Activated CD8-positive, alpha-beta T cell treated with anti-CD3 and anti-CD28 coated beads for 36 hours (primary cell): ENCODE measurements at places on chromosomes 4 and X. TPM values are rescaled to one million over a fixed set of nuclear protein-coding genes. Genes with fewer than 3 reads are reported as not detected.

The SHOX gene
- total RNA-seq = not detected

The KLHL34 gene
- total RNA-seq = 0.47 TPM

The GAGE12J gene
- not detected for total RNA-seq

The PCDH10 gene
- total RNA-seq = not detected

The IGSF1 gene
- total RNA-seq = not detected

The PHKA1 gene
- total RNA-seq = 8.0 TPM

The CXorf65 gene
- total RNA-seq = 20.0 TPM

The TBX22 gene
- total RNA-seq = not detected

The TBC1D8B gene
- total RNA-seq = 0.40 TPM

The SPP1 gene
- not detected for total RNA-seq

The PPBP gene
- total RNA-seq = not detected

The DNAAF6 gene
- total RNA-seq = not detected

The PTCHD1 gene
- not detected for total RNA-seq

The AGTR2 gene
- not detected for total RNA-seq

The TLR2 gene
- 1.8 TPM for total RNA-seq

The TCEAL8 gene
- total RNA-seq = 30.8 TPM

The CLIC2 gene
- total RNA-seq = 0.49 TPM

The RAB40A gene
- total RNA-seq = 0.18 TPM

The RNF128 gene
- not detected for total RNA-seq

The PUDP gene
- total RNA-seq = 18.4 TPM

The SMARCA1 gene
- 0.34 TPM for total RNA-seq

The IDS gene
- 44.8 TPM for total RNA-seq

The ZNF185 gene
- 1.6 TPM for total RNA-seq

The MID2 gene
- total RNA-seq = 7.4 TPM

The PABPC1L2B gene
- not detected for total RNA-seq

The COX7B2 gene
- not detected for total RNA-seq
